ENCODE measurements at places on chromosomes 3 and 15.

GRCh38 chr3:141877911-141878310, 1.5 kb downstream of the ATP1B3 start:
- DNase-seq, result no peak

DNA sequence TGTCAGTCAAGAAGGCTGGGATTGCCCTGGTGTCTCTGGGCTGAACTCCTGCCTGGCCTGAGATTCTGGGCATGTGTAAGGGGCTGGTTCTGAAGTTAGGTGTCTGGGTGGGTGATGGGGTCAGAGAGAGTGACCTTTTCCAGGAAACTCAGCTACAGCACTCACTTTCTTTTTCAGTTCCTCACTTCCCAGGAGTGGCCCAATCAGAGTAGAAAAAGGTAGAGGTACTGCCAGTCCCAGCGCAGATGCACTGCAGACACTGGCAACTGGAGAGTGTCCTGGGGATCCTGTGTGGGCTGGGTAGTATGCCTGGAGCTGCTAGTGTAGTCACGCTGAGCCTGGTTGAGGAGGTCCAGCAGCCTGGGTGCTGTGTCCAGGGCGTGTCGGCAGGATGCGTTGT, 46.5 kb upstream of the APEH start:
- no peak for DNase-seq

DNA sequence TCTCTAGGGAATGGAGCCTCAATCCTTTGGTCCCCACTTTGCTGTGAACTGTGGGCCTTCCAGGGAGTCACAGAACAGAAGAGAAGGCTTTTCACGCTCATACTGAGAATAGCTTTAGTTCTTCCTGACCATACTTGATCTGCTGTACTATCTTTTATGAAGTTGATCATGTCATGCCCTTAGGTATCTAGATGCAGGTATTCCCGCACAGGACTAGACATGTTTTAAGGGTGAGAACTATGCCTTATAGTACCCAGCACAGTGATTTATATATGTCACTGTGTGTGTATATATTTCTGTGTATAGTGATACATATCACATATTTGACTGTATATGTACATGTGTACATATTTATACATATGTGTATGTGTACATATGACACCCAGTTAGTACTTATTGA, 358.4 kb upstream of the SEMA6D start:
- DNase-seq, result no peak

- DNase-seq, result no peak
Measured at GRCh38 chr15:99976811-99977271, 243.6 kb upstream of the LYSMD4 start.

- no peak for DNase-seq
Measured at GRCh38 chr15:67922106-67922675, 82.3 kb upstream of the RNU6-1 start.

GRCh38 chr15:89157918-89158564, 63.3 kb downstream of the RLBP1 start:
- DNase-seq, result no peak

GRCh38 chr15:70902107-70902506, 9.5 kb downstream of the LRRC49 start:
- no peak for DNase-seq

- peak; percentile 50 for DNase-seq
Measured at GRCh38 chr3:62184559-62184958, 188.8 kb downstream of the FEZF2 start.

DNA sequence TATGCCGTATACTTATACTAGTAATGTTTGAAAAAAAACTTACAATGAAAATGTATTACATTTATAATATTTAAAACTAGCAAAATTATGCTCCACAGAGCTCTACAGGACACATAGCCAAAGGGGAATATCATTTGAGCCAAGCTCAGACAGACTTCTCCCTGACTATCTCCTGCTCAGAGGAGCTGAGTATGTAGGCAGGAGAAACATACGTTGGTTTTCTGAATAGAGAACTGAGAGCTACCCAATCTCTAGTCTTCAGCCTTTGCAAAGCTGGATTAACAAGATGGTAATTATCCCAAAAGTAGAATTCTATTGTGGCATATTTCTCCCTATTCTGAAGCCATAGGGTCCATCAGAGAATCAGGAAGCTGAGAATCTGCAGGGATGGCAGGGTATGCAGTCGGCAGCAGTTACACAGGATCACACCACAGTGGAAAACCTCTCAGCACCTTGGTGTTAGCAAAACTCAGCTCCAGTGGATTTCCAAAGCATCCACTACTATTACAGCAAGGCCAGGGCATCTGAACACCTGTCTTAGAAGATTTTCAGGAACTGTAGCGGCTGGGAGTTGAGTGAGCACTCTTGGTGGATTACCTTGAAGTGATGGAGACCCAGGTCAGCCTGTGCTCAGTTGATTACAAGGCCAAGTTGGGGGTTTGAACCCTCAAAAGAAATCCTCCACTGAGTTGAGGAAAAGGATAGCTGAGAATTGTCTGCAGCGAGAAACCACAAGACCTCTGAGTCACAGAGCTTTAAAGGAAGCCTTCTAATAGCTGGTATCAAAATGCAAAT, 30.1 kb downstream of the GPR15 start:
- no peak for DNase-seq

DNA sequence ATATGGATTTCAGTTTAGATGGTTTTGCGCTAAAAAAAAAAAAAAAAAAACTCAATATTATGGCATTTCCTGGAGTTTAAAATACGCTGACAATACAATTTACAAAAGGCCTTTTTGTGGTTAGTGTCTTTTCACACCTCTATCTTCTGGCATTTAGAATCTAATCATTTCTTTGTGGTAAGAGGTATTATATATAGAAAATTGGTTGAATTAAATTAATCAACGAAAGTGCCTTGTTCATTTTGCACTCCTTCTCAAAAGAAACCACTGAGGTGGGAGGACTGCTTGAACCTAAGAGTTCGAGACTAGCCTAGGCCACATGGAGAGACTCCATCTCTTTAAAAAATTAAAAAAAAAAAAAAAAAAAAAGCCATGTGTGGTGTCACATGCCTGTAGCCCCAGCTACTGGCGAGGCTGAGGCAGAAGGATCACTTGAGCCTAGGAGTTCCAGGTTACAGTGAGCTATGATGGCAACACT, 90.0 kb upstream of the ICE2 start:
- no peak for DNase-seq
